ENCODE measurements at places on chromosomes 16 and 17.

DNA sequence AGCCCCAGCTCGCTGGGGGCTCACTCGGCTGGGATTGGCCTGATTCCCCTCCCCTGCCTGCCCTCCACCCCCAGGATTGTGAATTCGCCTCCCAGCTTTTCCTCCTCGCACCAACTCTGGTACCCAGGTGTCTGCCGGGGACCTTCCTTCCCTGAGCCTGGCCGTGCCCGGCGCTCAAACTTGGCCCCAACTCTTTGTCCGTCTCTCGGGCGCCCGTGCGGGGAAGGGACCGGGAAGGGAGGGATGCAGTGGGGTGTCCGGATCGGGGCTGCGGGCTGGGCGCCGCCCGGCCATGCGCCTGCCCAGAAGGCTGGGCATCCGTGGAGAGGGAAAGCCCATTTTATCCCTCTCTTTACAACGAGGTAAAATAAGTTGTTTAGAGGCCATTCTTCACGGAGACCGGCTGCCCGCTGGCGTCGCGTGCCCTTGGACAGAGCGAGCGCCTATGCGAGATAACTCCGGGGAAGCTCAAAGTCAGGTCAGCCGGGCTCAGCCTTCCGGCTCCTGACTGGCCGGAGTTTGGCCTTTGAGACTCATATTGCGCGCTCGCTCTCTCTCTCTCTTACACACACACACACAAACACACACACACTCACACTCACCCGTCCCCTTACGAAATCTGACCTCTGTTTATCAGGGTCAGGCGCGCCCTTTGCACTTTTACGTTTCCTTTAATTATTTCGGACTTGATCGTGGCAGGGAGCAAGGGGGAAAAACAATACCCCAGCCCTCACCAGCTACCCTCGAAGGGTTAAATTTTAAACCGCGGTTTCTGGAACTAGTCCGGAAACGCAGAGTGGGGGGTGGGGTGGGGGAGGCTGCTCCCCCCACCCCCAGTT lies 774 bp upstream of the MAF start:
- DNase-seq, result peak; percentile 65

DNA sequence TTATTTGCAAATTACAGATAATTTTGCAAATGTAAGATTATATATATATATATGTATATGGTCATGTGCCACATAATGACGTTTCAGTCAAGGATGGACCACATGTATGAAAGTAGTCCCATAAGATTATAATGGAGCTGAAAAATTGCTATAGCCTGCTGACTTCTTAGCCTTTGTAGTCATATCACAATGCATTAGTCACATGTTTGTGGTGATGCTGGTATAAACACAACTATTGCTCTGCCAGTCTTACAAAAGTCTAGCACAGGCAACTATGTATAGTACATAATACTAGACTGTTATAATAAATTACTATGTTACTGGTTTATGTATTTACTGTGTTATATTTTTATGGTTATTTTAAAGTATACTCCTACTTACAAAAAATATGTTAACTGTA lies 444.3 kb downstream of the KCNJ2 start:
- DNase-seq, result no peak

DNA sequence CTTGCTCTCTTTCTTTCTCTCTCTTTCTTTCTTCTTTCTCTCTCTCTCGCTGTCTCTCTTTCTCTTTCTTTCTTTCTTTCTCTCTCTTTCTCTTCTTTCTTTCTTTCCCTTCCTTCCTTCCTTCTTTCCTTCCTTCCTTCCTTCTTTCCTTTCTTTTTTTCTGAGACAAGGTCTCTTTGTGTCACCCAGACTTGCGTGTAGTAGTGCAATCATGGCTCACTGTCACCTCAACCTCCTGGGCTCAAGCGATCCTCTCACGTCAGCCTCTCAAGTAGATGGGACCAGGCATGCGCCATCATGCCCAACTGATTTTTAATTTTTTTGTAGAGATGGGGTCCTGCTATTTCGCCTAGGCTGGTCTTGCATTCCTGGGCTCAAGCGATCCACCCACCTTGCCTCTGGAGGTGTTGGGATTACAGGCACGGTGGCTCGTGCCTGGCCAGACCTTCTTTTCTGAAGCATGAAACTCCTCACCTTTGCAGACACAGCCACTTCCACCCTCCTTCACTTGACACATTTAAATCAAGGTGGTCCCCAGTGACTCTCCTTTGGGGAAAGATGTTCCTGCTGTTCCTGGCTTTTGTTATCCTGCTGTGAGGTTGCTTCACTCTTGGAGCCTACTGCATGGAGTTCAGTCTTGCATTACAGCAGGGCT lies 26.8 kb upstream of the NKD1 start:
- DNase-seq, result no peak

- no peak for DNase-seq
Measured at GRCh38 chr17:67372751-67373150, 4.3 kb upstream of the PITPNC1 start.

DNA sequence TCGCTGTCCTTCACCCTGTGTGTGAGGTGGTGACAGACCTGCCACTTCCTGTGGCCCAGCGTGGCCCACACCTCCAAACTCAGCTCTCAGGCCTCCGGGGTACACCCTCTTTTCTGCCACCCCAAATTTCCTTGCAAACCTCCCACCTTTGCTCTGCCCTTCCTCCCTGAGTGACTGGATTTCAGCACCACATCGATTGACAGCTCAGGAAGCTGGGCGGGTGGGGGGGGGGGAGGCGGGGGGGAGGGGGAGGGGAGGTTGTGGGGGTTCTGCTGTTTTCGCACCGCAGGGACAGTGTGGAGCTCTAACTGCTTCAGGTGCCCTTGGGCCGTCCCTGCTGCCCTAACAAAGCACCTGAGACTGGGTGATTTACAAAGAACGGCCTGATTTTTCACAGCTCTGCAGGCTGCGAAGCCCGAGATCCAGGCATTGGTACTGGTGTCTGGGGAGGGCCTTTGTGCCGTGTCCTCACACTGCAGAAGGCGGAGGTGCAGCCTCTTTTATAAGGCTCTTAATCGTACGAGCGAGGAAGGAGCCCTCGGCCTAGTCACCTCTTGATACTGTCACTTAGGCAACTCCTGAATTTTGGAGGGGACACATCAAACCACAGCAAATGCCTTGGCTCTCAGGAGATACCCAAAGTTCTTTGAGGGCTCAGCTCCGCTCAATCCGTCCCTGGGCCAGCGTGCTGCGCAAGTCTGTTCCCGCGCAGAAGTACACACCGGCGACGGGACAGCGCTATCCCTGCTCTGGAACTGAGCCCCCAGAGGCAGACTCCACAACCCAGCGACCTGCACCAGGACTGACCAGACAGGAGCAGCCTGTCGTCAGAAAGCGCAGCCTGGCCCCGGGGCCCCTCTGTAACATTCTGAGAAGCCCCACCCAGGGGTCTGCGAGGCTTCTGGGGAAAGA lies 3.6 kb downstream of the NDUFAF8 start:
- no peak for DNase-seq

- no peak for DNase-seq
Measured at GRCh38 chr16:943971-944370, 26.8 kb downstream of the LMF1 start.

DNA sequence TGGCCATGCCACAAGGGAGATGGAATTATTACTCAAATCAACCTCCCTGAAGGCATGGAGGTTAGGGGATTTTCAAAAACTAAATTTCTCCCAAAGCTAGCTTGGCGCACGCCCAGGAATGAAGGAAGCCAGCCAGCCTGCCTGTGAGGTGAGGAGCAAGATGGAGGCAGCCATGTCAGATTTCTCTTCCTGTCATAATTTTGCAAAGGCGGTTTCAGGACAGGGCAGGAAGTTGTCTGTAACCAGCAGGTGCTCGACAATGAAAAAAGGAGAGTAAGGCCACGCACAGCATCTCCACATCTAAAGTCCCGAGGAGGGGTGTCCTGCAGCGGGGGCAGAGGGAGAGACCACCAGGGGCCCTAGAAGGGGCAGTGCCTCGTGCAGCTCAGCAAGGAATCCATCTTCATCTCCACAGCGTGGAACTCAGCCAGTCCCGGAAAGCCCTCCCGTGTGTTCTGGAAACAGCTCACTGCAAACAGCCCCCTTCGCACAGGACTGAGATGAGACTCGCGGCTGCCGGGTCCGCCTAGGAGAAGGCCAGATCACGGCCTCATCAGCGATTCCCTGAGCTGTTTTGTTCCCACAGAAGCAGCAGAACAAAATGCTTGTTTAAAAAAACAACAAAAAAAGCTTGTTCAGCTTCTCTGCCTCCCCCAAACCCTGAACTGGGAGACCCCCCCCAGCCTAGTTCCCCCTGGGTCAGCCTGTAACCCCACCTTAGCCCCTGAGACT lies 47.8 kb downstream of the SLC7A5 start:
- DNase-seq, result no peak

DNA sequence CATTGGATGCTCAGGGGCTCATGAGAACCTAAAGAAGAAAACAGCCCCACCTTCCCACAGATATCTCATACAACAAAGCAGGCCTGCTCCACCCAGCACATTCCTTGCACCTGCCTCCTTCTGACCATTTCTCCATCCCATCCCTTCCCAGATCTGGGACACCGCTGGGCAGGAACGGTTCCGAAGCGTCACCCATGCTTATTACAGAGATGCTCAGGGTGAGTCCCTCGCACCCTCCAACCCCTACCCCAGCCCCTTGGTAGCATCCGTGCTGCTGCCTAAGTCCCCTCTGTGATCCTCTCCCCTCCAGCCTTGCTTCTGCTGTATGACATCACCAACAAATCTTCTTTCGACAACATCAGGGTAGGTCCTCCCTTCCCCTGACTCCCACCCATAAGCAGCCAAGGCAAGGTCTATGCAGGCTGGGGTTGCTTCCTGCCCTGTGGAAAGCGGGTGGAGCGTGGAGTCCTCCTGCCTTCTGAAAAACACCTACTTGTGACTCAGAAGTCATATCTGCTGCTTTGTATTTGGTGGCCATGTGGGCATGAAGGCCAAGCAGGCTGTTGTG lies 5.4 kb upstream of the NHERF1 start:
- DNase-seq, result no peak

GRCh38 chr17:80920441-80920840 lies 71.2 kb upstream of the CHMP6 start:
- DNase-seq, result no peak

DNA sequence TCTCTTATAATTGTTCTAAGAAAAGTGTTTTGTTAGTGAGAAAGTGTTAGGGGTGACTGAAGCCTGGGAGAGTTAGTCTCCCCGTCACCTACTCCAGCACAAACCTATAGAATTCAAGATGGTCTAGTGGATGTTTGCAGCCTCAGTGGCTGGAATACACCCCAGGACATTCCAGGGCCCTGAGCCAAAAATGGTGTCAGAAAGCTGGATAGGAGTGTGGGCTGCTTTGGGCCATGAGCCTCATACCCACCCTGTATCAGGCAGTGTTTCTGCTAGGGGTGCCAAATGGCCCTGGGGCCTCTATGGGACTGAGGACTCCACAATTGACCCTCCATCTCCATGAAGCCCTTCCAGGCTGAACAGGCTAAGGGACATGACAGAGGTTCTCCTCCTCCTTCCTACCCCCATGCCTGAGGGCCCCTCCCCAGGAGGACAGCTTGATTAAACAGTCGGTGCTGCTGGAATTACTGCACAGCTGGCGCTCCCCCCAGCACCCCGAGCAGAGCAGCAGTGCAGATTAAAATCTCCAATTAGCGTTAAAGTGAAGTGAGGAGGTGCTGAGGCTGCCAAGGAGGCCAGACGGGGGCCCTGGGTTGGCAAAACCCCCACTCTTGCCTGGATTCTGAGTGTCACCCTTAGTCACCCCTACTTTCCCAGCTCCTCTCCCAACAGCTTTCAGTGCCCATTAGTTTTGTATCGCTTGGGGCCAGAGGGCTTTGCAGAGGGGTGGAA lies 59.1 kb downstream of the NEUROD2 start:
- no peak for DNase-seq

- no peak for DNase-seq
Measured at GRCh38 chr16:86631444-86631843, 53.1 kb downstream of the FOXL1 start.
